ENCODE measurements at places on chromosomes 6 and 20.

DNA sequence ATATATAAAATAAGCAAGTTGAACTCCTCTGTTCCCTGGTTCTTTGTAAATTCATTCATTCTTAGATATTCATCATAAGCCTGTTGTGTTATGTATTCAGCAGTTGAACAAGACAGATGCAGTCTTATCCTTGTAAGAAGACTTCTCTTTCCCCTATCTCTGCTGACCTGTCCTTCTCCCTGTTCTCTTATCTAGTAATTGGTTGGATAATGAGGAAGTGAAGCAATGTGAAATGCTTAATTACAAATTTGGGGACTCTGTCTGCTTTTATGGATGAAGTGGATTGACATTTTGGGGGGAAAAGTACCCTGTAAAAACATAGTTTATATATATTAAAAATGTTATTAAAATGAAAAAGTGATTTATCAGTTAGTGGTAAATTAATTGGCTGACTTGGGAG is 37.0 kb downstream of the CDKAL1 start:
- no peak for DNase-seq

DNA sequence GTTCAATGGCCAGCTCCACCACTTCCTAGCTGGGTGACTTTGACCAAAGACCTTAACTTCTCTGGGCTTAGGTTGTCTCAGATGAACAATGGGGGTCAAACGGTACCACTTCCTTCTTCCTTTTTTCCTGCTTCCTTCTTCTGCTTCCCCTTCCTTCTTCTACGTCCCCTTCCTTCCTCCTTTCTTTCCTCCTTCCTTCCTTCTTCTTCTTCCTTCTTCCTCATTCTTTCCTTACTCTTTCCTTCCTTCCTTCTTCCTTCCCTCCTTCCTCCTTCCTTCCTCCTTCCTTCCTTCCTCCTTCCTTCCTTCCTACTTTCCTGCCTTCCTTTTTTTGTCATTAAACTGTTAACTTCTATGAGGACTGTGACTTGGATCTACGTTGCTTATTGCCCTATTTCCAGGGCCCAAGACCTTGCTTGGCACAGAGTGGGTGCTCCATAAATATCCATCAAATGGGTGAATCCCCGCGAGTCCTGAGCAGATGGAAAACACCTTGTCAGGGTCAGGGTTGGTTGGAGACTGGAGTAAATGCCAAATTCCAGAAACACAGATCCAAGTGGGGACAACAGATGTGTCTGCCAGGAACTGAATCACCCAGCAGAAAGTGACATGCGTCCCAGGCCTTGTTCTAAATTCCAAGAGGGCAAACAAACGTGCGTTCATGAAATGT is 243.3 kb downstream of the PREX1 start:
- DNase-seq, result no peak

GRCh38 chr6:138666636-138667035 is 106.9 kb upstream of the CCDC28A start:
- no peak for DNase-seq

- peak; percentile 60 for DNase-seq
These were observed 746 bp downstream of the NUP153 start for GRCh38 chr6:17705778-17706579.

- DNase-seq, result no peak
These were observed 208.3 kb downstream of the TASP1 start for GRCh38 chr20:13430346-13431002.

- DNase-seq, result no peak
These were observed 50.7 kb upstream of the TNFRSF21 start for GRCh38 chr6:47360388-47360787.

DNA sequence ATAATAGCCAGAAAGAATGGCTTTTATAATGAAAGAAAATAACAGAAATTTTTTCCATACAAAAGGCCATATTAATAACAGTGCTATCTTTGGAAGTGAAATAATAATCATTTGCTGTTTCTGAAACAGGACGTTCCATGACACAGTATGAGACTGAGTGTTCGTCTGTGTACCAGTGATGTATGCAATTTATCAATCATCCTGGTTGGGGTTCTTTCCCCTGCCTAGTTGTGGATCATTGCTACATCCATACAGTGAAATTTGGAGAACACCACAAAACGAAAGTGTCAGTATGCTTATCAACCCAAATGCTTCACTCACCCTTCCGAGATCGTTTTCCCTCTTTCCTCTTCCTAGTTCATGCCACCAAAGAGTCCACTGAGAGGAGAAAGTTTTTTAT is 151.4 kb upstream of the PRDM1 start:
- no peak for DNase-seq

DNA sequence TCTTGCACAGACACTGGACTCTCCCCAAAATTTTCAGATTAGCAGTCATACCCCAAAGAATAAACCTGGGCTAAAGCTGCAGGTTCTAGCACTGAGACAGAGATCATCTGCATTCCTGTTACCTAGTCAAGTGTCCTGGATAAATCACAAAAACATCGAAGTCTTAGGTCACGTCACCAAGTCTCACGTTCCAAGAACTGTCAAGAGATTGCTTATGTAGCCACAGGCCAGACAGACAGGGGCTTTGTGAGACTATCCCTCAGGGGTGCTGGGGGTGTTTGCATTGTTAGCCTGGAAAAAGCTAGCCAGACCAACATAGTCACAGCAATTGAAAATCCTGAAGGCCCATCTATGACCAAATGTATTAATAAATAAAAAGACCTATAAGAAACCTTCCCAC is 243.1 kb upstream of the PREP start:
- no peak for DNase-seq

DNA sequence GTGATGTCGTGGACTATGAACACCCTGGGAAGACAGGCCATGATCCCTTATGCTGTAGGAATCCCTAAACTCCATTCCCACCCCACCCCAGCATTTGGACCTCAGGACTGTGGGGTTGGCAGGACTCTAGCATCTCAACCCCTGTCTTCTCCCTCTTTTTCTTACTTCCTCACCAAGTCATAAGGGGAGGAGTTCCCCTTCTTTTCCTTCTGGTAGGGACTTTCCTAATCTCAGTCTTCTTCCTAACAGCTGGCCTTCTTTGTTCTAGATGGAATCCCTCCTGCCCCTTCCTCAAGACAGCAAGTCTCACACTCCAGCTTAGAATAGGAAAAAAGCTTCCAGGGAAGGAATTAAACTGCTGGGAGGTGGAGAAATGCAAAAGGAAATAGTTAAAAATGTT is 2.3 kb upstream of the SIRPB2 start:
- no peak for DNase-seq
